ENCODE measurements at places on chromosomes 2 and 18.

GRCh38 chr2:153074207-153074606 is 355.8 kb downstream of the ARL6IP6 start:
- DNase-seq = no peak

DNA sequence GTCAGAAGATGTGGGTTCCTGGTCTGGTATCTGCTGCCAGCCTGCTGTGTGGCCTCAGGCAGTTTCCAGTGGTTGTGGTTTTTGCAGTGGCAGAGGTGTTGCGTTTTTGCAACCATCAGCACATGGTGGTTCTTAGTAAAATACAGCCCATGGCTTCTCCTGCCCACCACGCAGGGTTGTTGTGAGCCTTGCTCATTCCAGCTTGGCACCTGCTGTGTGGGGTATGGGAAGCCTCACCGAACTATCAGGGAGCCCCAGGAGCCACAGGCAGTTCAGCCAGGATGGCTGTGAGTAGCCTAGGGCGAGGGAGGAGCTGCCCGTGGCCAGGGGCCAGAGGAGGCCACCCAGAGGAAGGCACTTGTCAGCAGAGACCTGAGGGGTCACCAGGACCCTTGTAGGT is 9.8 kb downstream of the ARID5A start:
- DNase-seq = no peak

- no peak for DNase-seq
These were observed 46.1 kb upstream of the UBE2F start for GRCh38 chr2:237920673-237921072.

DNA sequence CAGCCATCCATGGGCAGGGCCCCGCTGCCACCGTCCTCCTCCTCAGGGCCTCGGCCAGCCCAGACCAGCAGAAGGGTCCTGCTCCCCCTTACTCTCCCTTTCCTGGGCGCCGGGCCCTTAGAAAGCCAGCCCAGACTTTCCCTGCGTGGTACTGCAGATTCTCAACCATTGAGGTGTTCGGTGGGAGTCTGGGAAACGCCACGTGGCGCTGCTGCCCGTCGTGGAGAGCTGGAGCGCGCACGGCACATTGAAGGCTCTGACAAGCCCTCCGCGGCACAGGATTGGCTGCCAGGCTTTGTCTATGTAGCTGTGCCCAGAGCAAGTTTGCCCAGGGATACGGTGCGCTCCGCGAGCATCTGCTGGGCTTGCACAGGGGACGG is 10.4 kb upstream of the KLHL30 start:
- no peak for DNase-seq

DNA sequence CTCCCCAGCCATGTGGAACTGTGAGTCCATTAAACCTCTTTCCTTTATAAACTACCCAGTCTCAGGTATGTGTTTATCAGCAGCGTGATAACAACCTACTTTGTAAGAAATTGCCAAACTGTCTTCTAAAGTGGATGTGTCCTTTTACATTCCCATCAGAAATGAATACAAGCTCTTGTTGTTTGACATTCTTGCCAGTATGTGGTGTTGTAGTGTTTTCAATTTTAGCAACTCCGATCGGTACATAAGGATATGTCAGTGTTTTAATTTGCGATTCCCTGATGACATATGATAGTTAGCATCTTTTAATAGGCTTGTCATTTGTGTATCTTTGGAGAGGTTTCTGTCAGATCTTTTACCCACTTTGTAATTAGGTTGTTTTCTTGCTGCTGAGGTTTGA is 1156.3 kb upstream of the CRIM1 start:
- no peak for DNase-seq

GRCh38 chr2:38075507-38076151 is at the start of gene CYP1B1:
Gene CYP1B1 (minus strand): TSS chr2:38076151. CDS start chr2:38075388, 763 bp downstream.
- DNase-seq = no peak

DNA sequence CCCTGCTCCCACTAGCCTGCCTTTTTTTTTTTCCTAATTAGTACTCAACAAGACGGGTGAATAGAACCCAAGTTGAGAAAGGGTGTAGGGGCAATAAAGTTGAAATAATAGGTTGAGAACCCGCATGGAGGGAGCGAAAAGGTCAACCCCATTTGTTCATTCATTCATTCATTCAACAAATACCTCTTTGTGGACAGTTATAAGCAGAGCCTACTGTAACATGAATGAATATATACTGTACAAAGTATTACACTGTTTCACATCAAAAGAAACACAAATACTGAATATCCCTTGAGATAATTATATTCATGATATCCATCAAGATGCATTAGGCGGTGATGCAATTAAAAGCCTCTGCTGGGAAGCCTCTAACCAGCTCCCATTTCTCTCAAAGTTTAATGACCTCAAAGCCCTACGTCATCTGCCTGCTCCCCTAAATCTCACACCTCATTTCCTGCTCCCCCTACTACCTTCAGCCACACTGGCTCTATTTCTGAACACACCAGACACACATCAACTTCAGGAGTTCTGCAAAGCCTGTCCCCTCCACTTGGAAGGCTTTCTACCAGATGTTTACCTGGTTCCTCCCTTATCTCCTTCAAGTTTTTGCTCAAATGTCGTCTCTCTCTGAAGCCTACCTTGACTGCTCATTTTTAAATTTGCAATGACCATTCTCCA is 1.4 kb upstream of the NBAS start:
- DNase-seq = no peak

DNA sequence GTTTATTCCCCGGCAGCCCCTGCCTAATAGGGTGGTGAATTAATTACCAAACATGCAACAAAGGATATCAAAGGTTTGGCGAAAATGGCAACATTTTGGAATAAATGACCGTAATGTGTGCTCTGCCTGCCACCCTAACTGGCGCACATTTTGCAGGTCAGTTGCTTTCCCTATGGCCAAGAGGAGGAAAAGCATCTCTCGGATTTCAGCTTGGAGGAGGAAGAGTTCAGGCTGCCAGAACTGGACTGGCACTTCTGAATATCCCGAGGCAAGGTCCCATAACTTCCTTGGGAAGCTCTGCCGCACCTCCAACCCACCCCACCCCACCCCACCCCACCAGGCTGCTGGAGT is 37.1 kb downstream of the SLC25A52 start:
- no peak for DNase-seq

- DNase-seq = no peak
These were observed 112.7 kb downstream of the ANKRD44 start for GRCh38 chr2:197197895-197198311.
